ENCODE measurements at places on chromosomes 7 and 10.

GRCh38 chr10:117597216-117597615, 54.7 kb downstream of the EMX2 start:
- no peak for DNase-seq

GRCh38 chr10:51915031-51915542, 215.7 kb upstream of the CSTF2T start:
- no peak for DNase-seq

DNA sequence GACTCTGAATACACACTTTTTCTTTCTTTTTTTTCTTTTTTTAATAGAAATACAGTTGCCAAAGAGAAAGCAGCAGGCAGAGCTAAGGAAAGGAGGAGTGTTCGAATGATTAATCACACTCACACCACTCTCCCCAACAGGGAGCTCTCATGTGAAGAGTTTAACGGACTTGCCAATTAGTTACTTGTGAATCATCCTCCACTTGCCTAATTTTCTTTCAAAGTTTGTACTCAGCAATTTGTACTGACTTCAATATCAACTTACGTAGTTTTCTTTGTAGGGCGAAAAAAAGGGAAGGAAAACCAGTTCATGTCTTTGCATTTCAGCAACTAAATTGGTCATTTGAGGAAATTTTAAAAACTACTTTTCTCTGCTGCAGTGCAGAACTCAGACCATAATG, 109.2 kb downstream of the PIP4K2A start:
- peak; percentile 80 for DNase-seq

- DNase-seq, result no peak
Measured at GRCh38 chr10:25573316-25573715, 360.7 kb upstream of the MYO3A start.

DNA sequence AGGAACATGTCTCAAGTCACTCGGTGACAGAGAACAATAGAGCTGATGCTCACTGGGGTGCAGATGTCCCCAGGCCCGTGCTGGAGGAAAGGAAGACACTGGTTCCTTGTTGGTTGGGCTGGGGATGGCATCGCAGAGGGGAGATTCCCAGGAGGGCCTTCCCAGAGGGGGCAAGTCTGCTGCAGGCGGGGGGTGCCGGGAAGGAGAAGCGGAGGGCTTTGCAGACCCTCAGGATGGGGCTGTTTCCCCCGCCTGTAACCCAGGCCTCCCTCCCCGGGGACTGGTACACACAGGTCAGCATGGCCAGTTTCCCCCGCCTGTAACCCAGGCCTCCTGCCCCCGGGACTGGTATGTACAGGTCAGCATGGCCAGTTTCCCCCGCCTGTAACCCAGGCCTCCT, 283.8 kb downstream of the DNAJB6 start:
- no peak for DNase-seq

DNA sequence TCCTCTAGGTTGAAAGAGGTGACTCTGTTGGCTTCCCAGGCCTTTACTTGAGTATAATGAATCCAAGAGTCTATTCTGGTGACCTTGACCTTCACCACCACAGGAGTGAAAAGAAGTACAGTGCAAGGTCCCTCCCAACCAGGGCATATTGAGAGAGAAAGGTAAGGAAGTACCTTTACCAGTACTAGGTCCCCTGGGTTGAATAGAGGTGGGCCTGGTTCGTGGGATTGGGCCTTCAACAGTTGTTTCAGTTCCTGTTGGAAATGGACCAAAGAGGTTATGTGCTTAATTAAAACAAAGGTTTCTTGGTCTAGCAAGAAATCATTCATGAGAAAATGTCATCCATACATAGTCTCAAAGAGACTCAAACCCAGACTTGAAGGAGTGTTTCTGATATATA, 6.4 kb upstream of the SFTPA1 start:
- no peak for DNase-seq

GRCh38 chr10:47340608-47341170, 7.5 kb upstream of the RBP3 start:
- DNase-seq, result peak; percentile 19

DNA sequence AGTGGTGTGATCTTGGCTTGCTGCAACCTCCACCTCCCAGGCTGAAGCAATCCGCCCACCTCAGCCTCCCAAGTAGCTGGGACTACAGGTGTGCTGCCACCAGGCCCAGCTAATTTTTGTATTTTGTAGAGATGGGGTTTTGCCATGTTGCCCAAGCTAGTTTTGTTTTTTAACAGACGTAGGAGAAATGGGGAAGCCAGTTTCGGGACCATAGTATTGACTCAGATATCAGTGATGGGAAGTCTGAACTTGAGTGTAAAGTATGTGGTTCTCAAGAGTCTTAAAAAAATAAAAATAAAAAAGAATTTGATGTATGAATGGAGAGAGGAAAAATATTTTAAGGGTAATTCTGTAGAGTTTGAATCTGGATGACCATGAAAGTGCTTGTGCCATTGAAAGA, 34.2 kb downstream of the SP4 start:
- no peak for DNase-seq

DNA sequence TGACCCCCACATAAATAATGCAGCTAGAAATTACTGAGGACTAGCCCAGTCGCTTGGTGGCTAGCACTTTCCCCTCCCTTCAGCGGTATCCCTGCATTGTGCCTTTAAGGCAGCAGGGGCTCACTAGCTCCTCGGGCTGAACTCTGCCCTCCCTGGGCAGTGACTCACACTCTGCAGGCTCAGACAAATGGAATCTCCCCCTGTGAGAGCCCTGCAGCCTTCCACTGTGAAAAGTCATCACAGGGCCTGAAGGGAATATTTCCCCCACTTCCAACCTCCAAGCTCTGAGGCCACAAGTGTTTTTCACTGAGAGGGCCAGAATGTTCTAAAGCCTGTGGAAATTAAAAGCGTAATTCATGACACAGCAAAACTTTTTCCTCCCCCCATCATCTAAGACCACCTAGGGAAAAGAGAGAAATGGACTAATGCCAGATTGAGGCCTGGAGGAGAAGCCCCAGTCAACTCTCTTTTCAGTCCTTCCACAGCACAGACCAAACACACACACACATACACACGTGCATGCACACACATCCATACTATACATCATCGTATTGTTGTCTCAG, 93.6 kb upstream of the COL1A2 start:
- DNase-seq, result peak; percentile 96

GRCh38 chr10:31622978-31623377, 304.0 kb downstream of the ZEB1 start:
- DNase-seq, result no peak

DNA sequence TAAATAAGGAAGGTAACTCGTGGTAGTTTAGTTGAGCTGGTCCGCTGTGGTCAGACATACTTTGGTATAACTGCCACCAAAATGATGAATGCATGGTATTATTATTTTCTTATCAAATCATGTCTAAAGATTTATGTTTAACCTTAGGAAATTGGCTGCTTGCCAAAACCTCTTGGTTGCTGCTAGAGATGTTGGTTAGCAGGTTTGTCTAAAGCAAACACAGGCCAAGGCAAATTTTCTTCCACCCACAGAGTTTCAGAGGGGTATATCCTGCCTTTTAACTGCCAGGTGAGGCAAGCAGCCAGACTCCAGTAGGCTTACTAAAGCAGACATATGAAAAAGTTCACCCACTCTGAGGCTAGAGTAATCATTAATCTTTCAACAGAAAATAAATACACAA, 101.4 kb downstream of the SEMA3E start:
- DNase-seq, result peak; percentile 93

DNA sequence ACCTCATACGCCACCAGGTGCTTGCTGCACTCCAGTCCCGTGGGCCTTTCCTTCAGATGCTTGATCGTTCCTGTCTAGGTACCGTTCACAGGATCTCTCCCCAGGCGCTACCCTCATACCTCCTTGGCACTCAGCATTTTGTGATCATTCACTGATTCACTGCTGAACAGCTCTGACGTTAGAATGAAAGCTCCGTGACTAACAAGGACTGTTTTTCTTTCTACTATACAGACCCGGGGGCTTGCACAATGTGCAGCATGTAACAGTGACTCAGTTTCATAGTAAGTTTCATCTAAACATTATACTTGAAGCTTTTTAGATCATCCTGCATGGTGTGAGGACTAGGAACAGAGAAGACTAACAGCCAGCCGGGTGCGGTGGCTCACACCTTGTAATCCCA, 20.6 kb downstream of the KIN start:
- DNase-seq, result no peak

- DNase-seq, result no peak
Measured at GRCh38 chr7:146565872-146566271, 449.3 kb downstream of the CNTNAP2 start.

- no peak for DNase-seq
Measured at GRCh38 chr10:11320809-11321520, 290.5 kb downstream of the USP6NL start.

DNA sequence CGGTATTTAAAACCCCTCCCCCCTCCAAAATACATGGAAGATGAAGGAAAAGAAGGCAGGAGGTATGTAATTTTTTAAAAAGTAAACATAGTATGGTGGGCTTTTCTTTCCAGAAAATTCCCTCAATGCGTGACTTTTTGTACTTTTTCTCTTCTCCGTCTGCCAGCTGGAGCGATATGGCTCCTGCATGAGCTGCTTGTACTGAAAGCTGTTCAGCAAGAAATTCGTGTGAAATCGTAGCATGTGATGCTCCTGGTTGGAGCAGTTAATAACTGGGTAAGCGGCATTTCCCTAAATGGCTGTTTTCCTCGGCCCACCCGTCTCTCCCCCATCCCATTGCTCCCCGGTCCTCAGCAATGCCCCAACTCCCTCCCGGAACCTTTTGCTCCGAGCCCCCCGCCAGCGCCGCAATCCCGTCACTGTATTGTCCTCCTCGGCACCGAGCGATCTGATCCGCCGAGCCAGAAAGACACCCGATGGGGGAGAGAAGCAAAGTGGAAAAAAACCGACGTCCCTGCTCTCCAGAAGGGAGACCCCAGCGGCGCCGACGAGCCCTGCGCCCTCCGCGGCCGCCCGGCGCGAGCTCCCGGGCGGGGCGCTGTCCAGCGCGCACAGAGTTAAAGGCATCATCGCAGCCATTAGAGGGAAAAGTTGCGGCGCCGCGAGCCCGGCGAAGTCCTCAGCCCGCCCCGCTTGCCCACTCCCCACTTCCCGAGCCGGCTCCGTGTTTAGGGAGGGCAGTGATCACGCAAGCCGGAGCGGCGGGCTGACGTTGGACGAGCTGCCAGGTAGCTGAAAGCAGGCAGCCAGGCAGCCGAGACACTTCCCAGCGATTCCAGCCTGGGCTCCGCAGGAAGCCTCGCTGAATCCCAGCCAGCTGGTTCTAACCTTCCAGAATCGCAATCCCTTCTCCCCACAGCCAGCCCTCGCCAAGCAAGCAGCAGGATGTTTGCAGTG, at the start of gene VSTM2A:
TSS of gene VSTM2A (plus strand) at position 707 of the 957 bp plus-strand sequence. CDS start 356 bp downstream, outside the sequence.
- DNase-seq, result no peak

DNA sequence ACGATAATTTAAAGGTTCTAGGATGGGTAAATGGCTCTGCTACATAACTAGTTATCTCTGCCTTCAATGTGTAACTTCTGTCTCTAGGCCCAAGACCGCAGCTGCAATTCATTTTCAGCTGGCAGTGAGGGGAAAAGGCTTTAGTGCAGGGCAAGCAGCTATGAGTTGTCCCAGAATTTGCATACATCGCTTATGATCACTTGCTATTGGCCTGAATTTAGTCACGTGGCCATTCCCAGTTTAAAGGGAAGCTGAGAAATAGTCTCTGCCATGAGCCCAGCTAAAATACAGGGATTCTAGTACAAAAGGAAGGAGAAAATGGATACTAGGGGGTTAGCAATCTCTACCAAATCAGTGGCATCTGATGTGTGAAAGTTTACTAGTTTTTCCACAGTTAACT, 145.8 kb upstream of the IMMP2L start:
- DNase-seq, result no peak

GRCh38 chr7:35820858-35821257, 20.0 kb downstream of the SEPTIN7 start:
- DNase-seq, result no peak

DNA sequence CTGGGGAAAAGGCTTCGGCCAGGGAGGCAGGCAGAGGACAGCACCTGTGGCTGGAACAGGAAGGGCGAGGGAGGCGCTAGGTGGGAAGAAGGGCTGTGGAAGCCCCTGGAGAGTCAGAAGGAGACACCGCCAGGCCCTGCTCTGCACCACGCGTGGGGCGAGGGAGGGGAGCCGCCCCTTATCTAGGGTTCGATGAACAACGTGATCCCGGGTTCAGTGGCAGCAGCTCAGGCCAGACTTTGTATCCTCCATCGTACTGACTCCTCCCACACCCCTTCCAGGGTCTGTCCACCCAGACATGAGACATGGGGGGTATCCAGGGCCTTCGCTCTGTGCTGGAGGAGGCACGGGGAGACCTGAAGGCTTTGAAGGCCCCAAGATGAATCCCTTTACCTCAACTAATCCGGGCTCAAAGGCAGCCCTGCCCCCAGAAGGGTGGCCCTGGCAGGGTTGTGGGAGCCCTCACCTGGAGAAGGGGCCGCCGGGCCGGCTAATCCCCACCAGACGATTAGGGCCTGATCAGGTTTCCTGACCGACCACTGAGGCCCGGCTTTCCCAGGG, 110.8 kb downstream of the PDGFA start:
- DNase-seq, result no peak

GRCh38 chr7:81515009-81515408, 254.8 kb downstream of the HGF start:
- no peak for DNase-seq

GRCh38 chr10:120598386-120598785, 141.4 kb downstream of the PLPP4 start:
- no peak for DNase-seq

GRCh38 chr10:61279400-61279799, 173.8 kb downstream of the TMEM26 start:
- no peak for DNase-seq

DNA sequence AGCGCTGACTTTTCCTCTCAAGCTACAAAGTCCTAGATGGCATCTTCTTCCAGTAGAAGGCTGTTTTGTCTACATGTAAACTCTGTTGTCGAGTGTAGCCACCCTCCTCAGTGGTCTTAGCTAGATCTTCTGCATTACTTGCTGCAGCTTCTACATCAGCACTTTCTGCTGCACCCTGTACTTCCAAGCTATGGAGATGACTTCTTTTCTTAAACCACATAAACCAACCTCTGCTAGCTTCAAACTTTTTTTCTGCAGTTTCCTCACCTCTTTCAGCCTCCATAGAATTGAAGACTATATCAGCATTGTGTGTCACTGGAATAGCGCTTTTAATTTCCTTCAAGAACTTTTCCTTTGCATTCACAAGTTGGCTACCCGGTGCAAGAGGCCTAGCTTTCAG, 87.8 kb downstream of the LANCL2 start:
- DNase-seq, result no peak

GRCh38 chr10:91551856-91552255, 81.0 kb downstream of the PPP1R3C start:
- DNase-seq, result no peak

Measured in RCC 7860 (cell line).